ENCODE measurements at places on chromosomes 11 and 22.
A peak's percentile ranks its signal among the peaks of the same experiment; 100 is the strongest.

DNA sequence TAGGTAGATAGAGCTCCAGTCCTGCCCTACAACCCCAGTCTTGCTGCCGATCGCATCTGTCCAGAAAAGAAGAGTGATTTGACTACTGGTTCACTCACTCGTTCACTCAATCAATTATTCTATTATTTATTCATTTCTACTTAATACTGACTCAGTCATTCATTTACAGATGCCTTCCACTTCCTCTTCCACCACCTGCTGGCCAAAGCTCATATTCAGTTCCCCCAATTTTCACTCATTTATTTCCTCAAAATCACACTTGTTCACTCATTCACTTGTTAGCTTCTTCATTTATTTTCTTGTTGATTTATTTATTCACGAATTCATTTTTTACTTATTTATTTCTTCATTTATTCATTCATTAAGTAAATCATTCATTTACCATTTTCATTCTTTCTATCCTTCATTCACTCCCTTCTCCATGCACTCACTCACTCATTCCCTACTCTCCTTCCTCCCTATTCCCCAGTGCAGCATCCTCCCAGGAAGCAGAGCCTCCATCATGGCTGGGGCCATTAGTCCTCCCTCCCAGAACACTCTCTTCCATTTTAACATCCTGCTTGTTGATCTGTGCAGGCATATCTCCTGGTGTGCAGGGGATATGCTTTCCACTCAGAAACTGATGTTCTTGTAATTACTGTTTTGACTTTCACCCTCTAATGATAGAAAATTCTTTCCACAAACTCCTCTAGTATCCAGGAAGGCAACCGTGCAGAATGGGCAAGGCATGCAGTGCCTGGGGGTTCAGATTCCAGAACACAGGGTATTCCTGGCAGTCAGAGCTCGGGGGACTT lies 281.0 kb downstream of the TENM4 start:
- DNase-seq = no peak

DNA sequence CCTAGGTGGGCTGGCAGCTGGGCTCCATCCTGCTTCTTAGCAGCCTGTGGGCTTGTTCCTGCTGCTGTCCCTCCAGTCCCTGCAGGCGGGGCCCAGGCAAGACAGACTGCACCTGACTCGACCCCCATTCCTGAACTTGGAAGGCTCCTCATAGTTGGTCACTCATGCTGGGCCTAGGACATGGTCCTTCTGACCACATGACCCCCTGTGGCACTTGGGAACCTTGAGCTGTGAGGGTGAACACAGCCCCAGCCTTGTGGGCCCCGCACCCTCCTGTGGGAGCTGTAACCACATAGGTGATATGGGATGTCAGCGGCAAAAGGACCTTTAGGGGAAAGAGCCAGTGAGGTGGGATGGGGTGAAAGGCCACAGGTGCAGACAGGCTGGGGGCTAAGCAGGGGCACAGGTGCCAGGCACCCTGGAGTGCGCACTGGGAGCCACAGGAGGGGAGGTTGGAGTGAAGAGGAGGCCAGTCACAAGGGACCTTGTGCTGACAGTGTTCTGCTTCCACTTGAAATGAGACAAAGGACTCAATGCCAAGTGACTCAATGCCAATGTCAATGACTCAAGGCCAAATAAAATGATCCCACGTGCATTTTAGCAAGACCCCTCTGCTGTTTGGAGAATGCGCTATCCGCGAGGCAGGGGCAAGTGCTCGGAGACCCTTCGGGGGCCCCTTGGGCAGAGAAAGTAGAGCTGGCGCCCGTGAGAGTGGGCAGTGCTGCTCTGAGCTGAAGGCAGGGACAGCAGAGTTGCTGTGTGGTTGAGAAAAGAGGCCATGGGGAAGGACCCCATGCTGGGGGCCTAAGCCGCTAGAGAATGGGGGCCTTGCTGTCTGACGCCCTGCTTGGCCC lies 90.7 kb downstream of the MORC2 start:
- DNase-seq = no peak

GRCh38 chr11:66347425-66348276 lies at the start of gene B4GAT1:
B4GAT1 (minus strand) TSS chr11:66347629; CDS start chr11:66347545, 84 bp downstream.
- DNase-seq = peak; percentile 95

DNA sequence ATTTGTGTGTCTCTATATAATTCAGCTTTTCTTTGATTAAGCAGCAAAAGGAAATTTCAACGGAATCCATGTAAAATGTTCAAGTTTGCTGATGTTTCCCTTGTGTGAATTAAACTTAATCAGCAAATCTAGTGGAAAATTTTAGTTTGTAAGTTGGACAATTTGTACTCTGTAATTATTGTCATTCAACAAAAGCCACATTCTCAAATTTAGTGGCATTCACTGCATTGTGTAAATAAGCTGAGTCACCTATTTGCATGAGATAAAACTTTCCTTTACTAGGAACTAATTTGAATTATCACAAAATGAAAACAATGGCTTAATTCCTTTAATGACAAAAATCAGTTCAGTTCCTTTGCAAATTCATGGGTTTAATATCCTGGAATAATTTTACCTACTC lies 784.2 kb upstream of the CCDC179 start:
- DNase-seq = no peak

DNA sequence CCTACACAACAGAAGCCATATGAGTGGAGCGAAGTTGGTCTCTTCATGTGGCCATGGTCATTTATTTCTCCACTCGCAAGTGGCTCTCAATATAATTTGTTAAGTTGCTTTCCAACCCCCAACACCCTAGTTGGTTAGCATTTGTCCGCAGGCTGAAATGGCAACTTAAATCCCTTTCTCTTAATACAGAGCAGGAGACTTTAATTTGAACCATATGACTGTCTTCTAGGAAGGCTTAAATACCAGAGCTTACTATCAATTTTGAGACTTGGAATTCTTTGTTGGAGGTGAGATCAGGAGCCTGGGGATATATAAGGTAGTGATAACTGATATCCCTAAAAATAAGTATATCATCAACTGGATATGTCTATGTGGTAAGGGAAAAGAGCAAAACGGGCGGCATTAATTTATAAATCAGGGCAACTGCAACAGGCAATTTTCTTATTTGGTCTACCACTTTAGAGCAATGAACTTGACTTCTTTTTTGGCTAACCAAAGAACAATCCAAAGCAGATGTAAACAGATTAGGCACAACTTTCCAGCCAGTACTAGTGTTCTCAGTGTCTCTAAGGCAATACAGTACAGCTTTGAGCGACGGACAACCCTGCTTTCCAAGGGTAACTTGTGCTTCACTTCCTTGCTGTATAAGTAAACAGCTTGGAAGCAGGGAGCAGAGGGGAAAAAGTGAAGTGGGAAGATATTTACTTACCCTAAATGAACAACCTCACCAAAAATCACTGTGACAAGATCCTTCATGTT lies 74.7 kb upstream of the APOA1 start:
- no peak for DNase-seq

DNA sequence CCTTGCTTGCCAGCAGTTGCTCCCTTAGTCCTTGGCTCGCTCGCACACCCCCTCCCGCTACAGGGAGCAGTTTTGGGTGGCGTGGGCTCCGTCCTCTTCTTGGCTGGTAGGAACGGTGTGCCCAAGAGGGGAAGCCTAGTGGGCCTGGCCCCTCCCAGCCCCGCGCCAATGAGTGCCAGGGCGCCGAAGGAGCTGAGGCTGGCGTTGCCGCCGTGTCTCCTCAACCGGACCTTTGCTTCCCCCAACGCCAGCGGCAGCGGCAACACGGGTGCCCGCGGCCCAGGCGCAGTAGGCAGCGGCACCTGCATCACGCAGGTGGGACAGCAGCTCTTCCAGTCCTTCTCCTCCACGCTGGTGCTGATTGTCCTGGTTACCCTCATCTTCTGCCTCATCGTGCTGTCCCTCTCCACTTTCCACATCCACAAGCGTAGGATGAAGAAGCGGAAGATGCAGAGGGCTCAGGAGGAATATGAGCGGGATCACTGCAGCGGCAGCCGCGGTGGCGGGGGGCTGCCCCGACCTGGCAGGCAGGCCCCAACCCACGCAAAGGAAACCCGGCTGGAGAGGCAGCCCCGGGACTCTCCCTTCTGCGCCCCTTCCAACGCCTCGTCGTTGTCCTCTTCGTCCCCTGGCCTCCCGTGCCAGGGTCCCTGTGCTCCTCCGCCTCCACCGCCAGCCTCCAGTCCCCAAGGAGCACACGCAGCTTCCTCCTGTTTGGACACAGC lies 1.6 kb downstream of the C11orf87 start:
- DNase-seq = no peak

- peak; percentile 73 for DNase-seq
These were observed 49.7 kb downstream of the RTL6 start for GRCh38 chr22:44448271-44448830.

DNA sequence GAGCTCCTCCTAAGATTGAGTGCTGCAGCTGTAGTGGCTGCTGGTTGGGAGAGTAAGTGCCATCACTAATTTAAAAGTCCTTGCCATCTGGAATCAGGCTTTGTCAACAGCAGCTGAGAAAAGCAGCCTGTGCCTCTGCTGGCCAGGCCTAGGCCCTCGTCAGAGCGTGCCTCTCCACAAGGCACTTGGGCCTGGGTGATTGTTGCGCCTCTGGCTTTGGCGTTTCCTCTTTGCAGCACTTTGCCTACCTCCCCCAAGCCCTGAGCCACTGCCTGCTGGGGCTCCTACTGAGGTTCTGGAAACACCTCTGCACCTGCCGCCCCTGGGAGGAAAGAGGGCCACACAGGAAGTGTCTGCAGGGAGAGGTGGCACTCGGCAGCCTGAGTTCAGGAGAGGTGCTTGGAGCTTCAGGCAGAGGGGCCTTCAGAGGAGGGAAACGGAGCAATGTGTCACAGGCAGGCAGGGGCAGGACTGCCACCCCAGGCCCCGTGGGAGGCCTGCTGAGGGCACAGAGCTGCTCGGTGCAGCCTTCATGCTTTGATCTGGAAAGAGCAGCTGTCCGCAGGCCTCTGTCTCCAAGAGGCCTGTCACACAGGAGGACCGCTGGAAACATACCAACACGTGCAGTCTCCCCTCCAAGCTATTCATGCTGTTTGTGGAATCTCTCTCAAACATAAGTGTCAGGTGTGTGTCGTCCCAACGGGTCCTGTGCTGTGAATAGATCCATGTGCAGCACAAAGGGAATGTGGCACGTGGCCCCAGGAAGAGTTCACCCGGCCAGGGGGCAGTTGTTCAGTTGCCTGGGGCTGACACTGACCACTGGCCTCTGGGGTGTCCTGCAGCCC lies 61.5 kb upstream of the EMID1 start:
- DNase-seq = peak; percentile 48

DNA sequence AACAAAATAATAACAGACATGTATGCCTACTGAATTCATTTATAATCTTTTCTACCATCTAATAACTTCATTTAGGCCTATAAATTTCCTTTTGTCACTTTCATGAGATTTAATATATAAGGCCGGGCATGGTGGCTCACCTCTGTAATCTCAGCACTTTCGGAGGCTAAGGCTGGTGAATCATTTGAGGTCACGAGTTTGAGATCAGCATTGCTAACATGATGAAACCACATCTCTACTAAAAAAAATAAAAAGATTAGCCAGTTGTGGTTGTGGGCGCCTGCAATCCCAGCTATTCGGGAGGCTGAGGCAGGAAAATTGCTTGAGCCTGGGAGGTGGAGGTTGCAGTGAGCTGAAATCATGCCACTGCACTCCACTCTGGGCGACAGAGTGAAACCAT lies 14.2 kb upstream of the NTM start:
- no peak for DNase-seq

DNA sequence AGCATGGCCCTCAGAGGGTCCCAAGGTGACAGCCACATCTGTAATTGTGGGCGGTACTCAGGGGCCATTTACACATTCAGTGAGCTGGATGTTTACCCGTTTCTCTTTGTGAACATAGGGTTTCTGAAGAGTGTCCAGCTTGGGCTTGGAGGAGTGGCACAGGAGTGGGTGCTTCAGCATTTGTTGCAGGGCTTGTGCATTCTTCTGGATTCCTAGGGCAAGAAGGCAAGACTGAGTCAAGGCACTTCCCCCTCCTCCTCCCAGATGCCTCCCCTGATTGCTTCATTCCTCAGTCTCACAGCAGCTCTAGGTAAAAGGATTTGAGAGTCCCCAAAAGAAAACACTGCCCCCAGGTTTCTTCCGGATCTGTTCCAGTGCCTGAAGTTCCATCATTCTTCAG lies 95.4 kb downstream of the RNF169 start:
- DNase-seq = no peak

DNA sequence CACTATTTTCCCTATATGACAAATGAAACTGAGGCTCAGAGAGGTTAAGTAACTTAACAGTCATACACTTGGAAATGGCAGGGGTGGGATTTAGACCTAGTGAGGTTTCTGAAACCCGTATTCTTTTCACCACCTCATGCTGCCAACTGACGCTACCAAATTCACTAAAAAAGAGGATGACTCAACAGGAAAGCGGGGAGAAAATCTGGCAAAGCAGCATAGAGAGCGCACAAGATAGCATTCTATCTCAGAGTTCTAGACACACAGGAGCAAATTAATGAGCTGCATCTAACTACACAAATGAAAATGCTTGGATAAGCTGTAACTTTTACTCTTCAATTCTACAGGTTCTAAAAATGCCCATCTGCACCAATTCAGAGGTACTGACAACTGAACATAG lies 136.4 kb downstream of the RBFOX2 start:
- DNase-seq = no peak

- DNase-seq = no peak
These were observed 4.8 kb upstream of the CD248 start for GRCh38 chr11:66321606-66322005.

- DNase-seq = no peak
These were observed 223.8 kb downstream of the BLID start for GRCh38 chr11:121892131-121892681.

All from suprapubic skin (tissue), 4 donors.